MCF 10A (cell line): ENCODE measurements at places on chromosomes 1 and 21. TPM values are rescaled to one million over a fixed set of nuclear protein-coding genes. Genes with fewer than 3 reads are reported as not detected.

- H3K4me1 ChIP-seq = no peaks in the 10 kb centered on the region
- H3K36me3 ChIP-seq = no peaks in the 10 kb centered on the region
- no peak overlapping the region for H3K27ac ChIP-seq
- peak; percentile 52 for DNase-seq
These were observed 142.3 kb downstream of the DNM3 start for GRCh38 chr1:171983584-171983983.

- DNase-seq = no peak
- peaks cover 10% of the 10 kb centered on the region for H3K4me1 ChIP-seq
- no peaks in the 10 kb centered on the region for H3K27me3 ChIP-seq
- H3K4me3 ChIP-seq = no peak overlapping the region
- H3K27ac ChIP-seq = no peak overlapping the region
These were observed 3.9 kb downstream of the ZNF678 start for GRCh38 chr1:227567256-227567655.

DNA sequence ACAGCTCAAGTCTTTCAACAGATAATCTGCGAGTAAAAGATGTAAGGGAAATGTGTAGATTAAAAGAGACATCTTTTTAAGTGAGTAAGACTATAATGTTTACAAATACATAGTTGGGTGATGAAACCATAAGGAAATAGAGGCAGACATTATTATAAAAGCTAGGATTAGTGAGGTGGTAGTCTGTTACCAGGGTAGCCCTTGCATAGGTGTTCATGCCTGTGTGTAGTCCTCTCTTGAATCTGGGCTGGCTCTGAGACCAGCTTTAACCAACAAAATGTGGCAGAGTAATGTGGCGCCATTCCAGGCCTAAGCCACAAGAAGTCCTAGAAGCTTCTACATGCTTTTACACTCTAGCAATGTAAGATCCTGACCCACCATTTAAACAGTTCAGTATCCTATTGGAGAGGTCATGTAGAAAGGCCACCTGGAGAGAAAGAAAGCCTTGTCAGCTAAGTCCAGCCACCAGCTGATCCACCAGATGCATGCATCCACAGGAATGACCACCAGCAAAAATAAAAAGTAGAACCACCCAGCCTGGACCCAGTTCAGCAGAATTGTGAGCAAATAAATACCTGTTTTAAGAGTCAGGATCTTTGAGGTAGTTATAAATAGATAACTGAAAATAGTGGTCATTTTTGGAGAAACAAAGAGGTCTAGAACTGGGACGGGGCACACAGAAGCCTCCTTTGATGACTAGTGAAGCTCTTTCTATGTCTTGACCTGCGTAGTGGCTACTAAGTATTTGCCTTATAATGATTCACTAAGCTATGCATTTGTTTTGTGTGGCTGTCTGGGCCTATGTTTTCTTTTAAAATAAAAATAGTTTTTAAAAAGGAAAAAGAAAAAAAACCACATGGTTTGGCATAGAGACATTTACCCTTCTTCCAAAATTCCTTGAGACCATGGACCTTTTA is 8.1 kb downstream of the NIBAN1 start:
- no peak overlapping the region for H3K27ac ChIP-seq
- H3K4me1 ChIP-seq = peaks cover 6% of the 10 kb centered on the region
- H3K27me3 ChIP-seq = peaks cover 71% of the 10 kb centered on the region
- no peaks in the 10 kb centered on the region for H3K36me3 ChIP-seq

DNA sequence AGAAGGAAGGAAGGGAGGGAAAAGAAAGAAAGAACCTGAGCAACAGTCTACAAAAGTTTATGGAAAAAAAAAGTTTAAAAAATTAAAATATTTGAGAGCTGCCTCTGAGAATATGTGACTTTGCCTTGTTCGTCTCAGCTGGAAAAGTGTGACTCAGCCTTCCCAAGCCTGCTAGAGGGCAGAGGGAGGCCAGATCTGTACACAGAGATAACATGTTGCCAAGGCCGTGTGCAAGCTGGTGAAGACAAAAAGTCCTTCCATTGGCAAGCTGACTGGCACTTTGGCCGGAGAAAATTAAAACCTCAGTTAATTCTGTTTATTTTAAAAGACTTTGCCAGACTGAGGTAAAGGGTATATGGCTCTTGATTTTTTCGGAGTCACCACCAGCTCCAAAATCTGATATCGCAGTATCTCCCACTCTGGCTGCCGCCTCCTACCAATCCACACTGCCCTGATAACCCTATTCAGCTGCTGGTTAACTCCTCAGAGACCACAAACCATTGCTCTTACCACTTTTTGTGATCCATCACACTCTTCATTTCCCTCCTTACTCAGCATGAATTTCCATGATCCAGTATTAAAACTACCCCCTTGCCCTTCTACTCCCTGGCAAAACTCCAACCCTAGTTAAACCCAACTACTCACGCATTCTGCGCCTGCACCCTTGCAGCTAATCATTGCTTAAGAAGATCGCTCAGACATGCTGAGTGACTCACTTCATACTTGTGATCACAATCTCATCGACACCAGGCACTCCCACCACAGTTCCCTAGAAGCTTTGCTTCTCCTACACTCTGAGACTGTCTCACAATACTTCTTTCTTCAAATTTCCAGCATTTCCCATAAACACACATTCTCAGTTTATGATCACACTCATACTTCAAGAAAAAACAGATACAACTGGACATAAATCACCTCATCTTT is 5.7 kb upstream of the PPP1R15B start:
- peak overlapping the region; percentile 91 for H3K27ac ChIP-seq
- H3K4me1 ChIP-seq = peaks cover 48% of the 10 kb centered on the region
- DNase-seq = peak; percentile 100
- no peaks in the 10 kb centered on the region for H3K27me3 ChIP-seq
- H3K36me3 ChIP-seq = peaks cover 4% of the 10 kb centered on the region
- H3K4me3 ChIP-seq = peak overlapping the region; percentile 65

DNA sequence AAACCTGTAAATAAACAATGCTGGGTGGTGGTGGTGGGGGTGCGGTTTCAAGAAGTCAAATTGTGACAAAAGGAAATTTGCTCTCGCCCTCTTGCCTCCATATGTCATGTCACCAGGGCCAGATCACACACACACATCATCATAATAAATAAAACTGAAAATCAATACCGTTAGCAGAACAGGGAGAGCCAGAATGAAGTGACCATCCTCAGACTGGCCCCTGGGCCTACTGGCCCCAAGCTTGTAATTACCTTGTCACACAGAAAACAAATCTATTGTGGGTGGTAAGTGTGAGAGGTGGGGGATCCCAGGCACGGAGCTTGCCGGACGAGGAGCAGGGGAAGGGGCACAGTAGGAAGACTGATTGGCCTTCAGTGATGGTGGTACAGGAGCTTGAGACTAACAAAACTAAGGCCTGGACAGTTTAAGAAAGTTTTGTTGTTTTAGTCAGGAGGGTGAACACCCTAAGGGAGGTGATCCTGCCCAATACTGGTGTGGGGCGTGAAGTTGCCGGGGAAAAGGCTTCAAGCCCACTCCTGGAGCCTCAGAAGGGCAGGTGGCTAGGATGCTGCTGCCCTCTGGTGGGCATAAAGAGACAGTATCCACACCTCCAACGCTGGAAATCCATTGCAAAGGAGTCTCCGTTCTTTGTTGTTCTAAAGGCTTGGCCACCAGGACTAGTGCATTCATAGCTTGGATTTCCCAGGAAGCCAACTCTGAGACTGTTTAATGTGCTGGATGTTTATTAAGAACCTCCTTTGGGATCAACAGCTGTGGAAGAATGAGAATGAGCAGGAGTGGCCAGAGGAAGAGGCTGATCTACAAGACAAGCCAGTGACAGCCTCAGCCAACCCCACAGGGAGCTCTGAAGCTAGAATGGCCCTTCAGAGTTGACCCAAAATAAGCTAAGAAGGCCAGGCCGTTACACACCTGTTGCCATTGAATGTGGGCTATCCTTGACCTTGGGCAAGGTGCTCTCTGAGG is 8.1 kb upstream of the C1orf216 start:
- H3K36me3 ChIP-seq = peaks cover 5% of the 10 kb centered on the region
- H3K27ac ChIP-seq = no peak overlapping the region
- peak; percentile 60 for DNase-seq
- H3K4me1 ChIP-seq = no peaks in the 10 kb centered on the region
- no peaks in the 10 kb centered on the region for H3K27me3 ChIP-seq

DNA sequence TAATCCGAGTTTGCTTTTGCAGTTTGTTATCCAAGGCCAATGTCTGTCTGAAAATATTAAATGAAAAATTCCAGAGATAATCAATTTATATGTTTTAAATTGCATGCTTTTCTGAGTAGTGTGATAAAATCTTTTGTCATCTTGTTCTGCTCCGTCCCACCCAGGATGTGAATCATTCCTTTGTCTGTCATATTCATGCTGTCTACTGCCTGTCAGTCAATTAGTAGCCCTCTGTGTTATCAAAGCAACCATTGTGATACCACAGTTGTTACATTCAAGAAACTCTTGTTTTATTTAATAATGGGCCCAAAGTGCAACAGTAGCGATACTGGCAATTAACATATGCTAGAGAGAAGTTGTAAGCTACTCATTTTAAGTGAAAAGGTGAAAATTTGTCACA is 819.3 kb downstream of the BRINP3 start:
- peak; percentile 52 for DNase-seq
- H3K4me1 ChIP-seq = peaks cover 38% of the 10 kb centered on the region
- no peaks in the 10 kb centered on the region for H3K27me3 ChIP-seq
- no peak overlapping the region for H3K4me3 ChIP-seq
- H3K36me3 ChIP-seq = no peaks in the 10 kb centered on the region
- no peak overlapping the region for H3K27ac ChIP-seq

GRCh38 chr1:186292875-186293274 is 82.2 kb downstream of the TPR start:
- no peaks in the 10 kb centered on the region for H3K27me3 ChIP-seq
- no peak for DNase-seq
- H3K4me3 ChIP-seq = no peak overlapping the region
- H3K27ac ChIP-seq = no peak overlapping the region
- no peaks in the 10 kb centered on the region for H3K36me3 ChIP-seq

- no peaks in the 10 kb centered on the region for H3K27me3 ChIP-seq
- peak overlapping the region; percentile 29 for H3K27ac ChIP-seq
- no peak for DNase-seq
- peaks cover 15% of the 10 kb centered on the region for H3K4me1 ChIP-seq
- no peak overlapping the region for H3K4me3 ChIP-seq
These were observed 66.7 kb upstream of the F3 start for GRCh38 chr1:94608142-94608851.

DNA sequence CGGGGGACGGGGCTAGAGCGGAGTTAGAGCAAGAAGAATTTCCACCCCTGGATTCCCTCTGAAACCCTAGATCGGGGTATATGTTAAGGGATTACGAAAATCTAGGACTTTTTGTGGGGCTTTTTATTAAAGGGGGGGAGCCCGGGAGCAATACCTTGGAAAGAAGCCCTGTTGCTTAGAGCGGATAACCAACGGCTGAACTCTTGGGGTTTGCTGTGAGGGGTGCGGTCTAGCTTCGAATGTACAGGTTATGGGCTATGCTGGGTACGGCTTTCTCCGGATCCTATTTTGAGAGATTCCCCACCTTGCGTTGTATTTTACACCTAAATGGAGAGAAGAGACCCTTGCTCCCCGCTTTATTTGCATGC is 626 bp downstream of the DYRK3 start:
- H3K27me3 ChIP-seq = no peaks in the 10 kb centered on the region
- H3K4me3 ChIP-seq = peak overlapping the region; percentile 89
- DNase-seq = peak; percentile 53
- H3K4me1 ChIP-seq = peaks cover 38% of the 10 kb centered on the region

GRCh38 chr21:36727866-36728265 is 29.0 kb downstream of the SIM2 start:
- H3K27ac ChIP-seq = no peak overlapping the region
- no peaks in the 10 kb centered on the region for H3K27me3 ChIP-seq
- H3K36me3 ChIP-seq = peaks cover 11% of the 10 kb centered on the region
- H3K4me1 ChIP-seq = no peaks in the 10 kb centered on the region

GRCh38 chr1:22688466-22688865 is 22.2 kb upstream of the EPHB2 start:
- no peak overlapping the region for H3K27ac ChIP-seq
- DNase-seq = no peak
- H3K36me3 ChIP-seq = no peaks in the 10 kb centered on the region
- H3K4me3 ChIP-seq = no peak overlapping the region
- peaks cover 28% of the 10 kb centered on the region for H3K27me3 ChIP-seq
- H3K4me1 ChIP-seq = peaks cover 6% of the 10 kb centered on the region

GRCh38 chr1:206982216-206982615 is 12.0 kb upstream of the FCAMR start:
- no peaks in the 10 kb centered on the region for H3K27me3 ChIP-seq
- no peak overlapping the region for H3K4me3 ChIP-seq
- H3K4me1 ChIP-seq = no peaks in the 10 kb centered on the region
- no peaks in the 10 kb centered on the region for H3K36me3 ChIP-seq
- DNase-seq = peak; percentile 81
- no peak overlapping the region for H3K27ac ChIP-seq

GRCh38 chr1:23100074-23100748 is 68.4 kb downstream of the LUZP1 start:
- peaks cover 24% of the 10 kb centered on the region for H3K36me3 ChIP-seq
- peak; percentile 92 for DNase-seq
- H3K4me3 ChIP-seq = peak overlapping the region; percentile 9
- peaks cover 75% of the 10 kb centered on the region for H3K4me1 ChIP-seq
- H3K27me3 ChIP-seq = no peaks in the 10 kb centered on the region

- H3K4me1 ChIP-seq = peaks cover 6% of the 10 kb centered on the region
- no peaks in the 10 kb centered on the region for H3K27me3 ChIP-seq
- H3K27ac ChIP-seq = no peak overlapping the region
- H3K36me3 ChIP-seq = no peaks in the 10 kb centered on the region
These were observed 11.4 kb upstream of the MMEL1 start for GRCh38 chr1:2644171-2644570.

DNA sequence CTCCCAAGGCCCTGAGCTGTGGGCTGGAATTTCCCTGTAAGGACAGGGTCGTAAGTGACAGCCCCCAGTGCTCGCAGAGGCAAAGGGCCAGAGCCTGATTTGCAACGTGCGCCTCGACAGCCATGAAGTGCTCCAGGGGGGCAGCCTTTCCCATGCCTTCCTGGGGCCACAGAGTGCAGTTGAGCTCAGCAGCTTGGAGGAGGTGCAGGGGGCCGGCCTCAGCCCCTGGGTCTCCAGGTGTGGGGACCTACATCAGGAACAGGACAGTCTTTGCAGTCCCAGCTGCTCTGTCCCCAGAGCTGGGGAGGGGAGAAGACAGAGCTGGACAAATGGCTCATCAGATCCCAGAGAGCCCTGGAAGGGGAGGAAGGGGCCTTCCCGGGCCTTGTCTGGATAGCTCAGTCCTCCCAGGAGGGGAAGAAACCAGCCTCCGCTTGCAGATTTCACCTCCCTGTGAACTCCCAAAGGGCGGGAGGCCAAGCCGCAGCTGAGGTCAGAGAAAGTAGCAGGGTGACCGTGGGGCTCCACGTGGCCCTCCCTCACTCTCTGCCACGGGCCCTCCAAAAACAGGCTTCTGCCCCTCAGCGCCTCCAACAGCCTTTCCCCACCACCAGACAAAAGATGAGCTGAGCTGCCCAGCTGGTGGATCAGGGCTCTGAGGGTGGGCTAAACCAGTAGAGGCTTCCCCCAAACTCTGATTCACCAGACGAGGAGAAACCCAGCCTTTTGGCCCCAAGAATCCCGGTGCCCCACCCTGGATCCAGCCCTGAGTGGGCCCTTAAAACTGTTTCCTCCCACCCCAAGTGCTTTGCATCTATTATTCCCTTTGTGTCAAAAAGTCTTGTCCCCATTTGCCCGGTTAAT is 76.5 kb downstream of the DHRS3 start:
- peaks cover 53% of the 10 kb centered on the region for H3K27me3 ChIP-seq
- no peaks in the 10 kb centered on the region for H3K4me1 ChIP-seq
- H3K27ac ChIP-seq = no peak overlapping the region
- peaks cover 5% of the 10 kb centered on the region for H3K36me3 ChIP-seq

- H3K4me3 ChIP-seq = no peak overlapping the region
- H3K4me1 ChIP-seq = peaks cover 6% of the 10 kb centered on the region
- no peaks in the 10 kb centered on the region for H3K27me3 ChIP-seq
- H3K36me3 ChIP-seq = no peaks in the 10 kb centered on the region
These were observed 45.8 kb upstream of the S1PR1 start for GRCh38 chr1:101191049-101191448.

Gene L1TD1
- not detected in 2 replicates for total RNA-seq

Gene CR1L
- not detected in 2 replicates for total RNA-seq

Gene EPHA2
- total RNA-seq = 206 and 248 TPM in 2 replicates

Gene PLCH2
- total RNA-seq = 92.6 and 123 TPM in 2 replicates

Gene MTARC2
- 3.6 and 5.2 TPM in 2 replicates for total RNA-seq
